GM12892 (cell line): ENCODE measurements at places on chromosomes 7 and 10.
A peak's percentile ranks its signal among the peaks of the same experiment; 100 is the strongest.

DNA sequence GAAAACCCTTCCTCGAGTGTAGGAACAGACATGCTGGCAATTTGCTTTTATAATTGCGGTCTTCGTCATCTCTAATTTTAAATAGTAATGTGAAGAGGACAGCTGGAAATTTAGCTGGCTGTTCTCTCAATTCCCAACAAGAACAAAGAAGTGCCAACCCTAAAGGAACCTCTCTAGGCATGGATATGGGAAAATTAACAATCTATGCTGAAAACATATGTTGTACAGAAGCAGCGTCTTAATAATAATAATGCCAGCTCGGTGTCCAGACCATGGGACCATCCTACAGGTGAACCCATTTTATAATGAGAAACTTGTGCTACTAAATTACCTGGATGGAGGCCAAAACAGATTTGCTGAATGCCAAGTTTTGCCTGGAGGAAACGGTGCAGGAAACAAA is 641.4 kb upstream of the MGMT start:
- no peak for DNase-seq

GRCh38 chr7:95470452-95470851 is 15.3 kb upstream of the ASB4 start:
- DNase-seq: no peak

DNA sequence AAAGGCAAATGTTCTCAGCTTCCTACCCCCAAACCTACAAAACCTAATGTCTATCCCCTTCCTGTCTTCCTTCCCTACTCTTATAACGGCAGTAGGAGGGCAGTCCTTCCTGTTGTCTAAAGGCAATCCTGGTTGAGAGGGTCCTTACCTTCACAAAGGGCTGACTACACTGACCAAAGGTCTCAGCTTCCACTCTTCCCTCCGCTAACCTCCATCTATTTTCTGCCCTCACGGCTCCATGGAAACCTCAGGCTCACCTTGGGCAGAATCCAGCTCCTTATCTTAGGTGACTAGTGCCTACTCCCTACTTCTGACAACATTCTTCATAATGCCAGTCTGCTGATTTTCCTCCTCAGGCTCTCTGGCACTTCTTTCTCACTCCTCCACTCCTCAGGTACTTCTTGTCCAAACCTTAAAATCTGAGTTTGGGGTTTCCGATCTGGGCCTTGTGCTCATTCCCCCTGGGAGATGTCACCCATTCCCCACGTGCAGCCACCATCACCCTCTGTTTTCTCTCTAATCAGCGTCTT is 542 bp downstream of the FBXL13 start:
- DNase-seq: no peak

DNA sequence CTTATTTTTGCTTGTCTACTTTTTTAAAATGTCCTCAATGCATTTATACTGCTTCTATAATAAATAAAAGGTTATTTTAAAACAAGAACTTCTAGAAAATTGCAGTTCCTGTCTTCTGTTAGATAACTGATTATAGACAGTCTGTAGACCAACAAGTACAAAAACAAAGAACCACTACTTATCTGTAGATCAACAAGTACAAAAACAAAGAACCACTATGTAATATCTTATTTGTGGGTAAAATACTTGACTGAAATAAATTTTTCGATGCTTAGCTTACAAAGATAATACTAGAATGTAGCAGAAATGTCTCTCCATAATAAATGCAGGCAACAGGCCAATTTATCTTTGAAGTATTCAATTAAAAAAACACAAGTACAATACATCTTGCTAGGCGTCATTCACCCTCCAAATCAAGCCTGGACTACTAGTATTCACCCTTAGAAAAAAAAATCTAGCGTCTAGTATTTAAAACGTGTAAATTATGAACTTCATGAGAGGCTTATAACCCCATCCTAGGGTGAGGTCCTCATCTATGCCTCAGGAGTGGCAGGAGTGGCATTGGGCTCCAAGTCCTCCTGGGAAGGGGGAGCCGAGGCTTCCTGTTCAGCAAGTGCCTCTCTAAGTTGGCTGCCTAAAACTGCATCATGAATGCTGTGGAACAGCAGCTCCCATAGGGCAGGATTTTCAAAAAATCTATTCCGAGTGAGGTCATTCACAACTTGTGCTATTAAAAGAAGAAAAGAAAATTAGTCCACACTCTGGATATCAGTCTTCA is 26.6 kb downstream of the PSMC2 start:
- no peak for DNase-seq

GRCh38 chr7:39554583-39555165 is 11.5 kb upstream of the YAE1 start:
- DNase-seq: no peak

GRCh38 chr10:43594944-43595589 is 11.2 kb upstream of the ZNF485 start:
- peak; percentile 34 for DNase-seq

DNA sequence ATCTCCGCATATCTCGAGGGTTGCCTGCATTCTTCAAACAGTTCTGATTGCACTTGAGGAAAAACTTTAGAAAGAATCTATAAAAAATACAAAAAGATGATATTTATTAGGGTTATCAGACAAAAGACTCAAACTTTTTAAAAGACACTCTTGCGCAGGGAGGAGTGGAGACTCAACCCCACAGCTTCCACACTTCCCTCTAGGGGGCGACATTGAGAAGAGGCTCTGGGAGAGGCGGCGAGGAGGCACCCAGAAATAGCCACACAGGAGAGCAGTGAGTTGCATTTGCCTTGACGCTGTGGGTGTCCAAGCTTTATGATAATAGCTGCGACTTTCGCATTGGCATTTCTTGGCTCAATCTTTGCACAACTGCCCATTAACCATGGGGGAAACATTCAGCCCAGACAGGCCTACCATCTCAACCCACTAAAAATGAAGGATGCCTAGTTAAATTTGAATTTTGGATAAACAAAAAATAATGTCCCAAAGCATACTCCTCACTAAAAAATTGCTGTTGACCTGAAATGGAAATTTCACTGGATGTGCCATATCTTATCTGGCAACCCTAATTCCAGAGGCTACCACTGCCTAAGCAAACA is 86.2 kb downstream of the EBF3 start:
- no peak for DNase-seq

GRCh38 chr7:46607176-46607575 is 686.1 kb upstream of the IGFBP3 start:
- DNase-seq: no peak
